ENCODE measurements at places on chromosomes 11 and 22. TPM values are rescaled to one million over a fixed set of nuclear protein-coding genes. Genes with fewer than 3 reads are reported as not detected.

B3GAT1 gene
- 110 TPM for polyA plus RNA-seq

SMIM35 gene
- 1.1 TPM for polyA plus RNA-seq

USP35 gene
- 5.4 TPM for polyA plus RNA-seq

DCDC1 gene
- polyA plus RNA-seq: not detected

KDM4E gene
- polyA plus RNA-seq: not detected

UPB1 gene
- not detected for polyA plus RNA-seq

MRTFA gene
- 37.2 TPM for polyA plus RNA-seq

CBLIF gene
- not detected for polyA plus RNA-seq
